Effector memory CD8-positive, alpha-beta T cell (primary cell): ENCODE measurements at places on chromosomes 4 and X.

GRCh38 chrX:24672701-24673190, 21.0 kb upstream of the POLA1 start:
- DNase-seq: no peak

GRCh38 chr4:84971319-84971932, 4.9 kb upstream of the WDFY3 start:
- DNase-seq: no peak

DNA sequence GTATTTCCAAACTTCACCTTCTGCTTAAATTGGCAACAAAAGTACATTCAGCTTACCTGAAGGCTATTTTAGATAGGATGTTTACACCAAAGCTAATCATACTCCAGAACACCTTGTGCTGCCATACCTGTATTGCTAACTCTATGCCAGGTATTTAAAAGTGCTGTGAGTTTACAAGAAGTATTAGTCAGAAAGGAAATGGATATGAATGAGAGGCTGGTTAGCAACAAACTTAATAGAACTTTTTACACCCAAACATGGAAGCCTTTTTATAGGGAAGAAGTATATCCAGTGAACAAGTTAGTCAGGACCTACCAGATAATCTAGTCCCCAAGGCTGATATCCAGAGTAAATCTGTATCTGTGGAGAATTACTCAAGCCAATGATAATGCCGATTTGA, 131.2 kb upstream of the SPRY1 start:
- no peak for DNase-seq

GRCh38 chrX:115693476-115693875, 132.5 kb downstream of the PLS3 start:
- DNase-seq: no peak

DNA sequence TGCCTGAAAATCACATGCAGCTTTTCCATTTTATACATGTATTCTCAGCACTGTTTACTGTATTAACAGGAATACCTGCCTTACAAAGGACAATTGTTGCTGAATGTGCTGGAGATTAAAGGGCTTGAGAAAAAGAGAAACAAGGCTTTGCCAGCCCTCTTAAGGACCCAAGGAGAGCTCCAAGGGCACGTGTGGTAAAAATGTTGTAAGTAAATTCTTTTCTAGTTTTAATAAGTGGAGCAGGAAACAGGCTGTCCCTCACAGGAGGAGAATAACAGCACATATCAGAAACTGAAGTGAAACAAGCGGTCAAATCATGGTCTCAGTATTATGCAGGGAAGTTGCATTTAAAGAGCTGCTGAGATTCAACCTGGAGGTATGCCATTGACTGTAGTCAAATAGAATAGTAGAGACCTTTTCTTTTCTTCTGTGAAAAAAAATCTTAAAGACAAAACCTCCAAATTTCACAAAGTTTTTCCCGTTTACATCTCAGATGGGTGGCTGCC, 18.5 kb downstream of the IGFBP7 start:
- DNase-seq: no peak

DNA sequence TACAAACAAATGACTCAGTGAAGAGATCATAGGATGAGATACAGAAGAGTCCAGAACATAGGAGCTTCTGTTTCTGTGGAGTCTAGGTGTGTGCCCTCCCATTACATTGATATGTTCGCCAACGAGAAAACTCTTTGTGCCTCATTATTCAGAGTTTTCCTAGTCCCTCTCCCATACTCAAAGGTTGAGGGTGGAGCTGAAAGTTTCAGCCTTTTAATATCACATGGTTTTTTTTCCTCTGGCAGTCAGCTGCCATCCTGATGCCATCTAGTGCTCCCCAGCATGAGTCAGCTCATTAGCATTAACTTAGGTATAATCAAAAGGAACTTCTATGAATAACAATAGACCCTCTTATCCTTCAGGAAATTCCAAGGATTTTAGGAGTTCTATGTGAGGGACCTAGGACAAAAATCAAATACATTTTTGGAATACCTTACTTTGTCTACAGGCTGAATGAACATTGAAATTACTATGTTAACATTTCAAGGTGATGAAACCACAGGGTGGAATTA, 559.6 kb upstream of the AMOT start:
- no peak for DNase-seq

DNA sequence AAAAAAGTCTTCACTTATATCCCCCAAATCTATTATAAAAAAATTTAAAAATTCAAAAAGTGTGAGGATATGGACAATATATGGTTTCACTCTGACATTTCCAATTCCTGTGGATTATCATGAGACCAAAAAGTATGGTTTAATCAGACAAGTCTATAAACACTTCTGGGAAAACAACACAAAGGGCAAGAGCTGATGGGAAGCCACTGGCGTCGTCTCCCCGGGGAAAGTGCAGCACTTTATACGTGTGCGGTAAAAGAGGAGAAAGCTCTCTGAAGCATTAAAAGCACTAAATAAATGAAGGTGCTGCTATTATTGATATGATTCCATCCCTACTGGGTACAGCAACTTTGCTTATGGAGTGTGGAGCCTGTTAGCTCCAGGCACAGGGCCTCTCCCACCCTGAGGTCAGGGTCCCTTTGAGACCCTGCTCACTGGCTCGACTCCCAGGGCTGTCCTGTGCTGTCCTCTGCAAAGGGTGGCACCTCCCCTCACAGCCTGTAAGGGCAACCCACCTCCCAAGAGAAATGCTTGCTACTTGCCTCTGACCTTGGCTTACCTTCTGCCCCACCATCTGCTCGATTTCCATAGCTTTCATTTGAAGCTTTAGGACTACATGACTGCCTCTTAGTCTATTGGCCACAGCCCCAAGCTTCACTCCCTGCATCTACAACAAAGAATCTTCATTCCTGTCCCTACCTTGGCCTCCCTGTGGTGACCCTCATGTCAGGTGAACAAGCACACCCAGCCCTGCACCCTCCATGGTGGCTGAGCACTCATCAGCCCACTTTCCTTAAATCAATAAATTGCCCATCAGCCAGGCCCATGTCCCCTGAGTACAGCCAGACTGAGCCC, 248.6 kb downstream of the HNRNPD start:
- DNase-seq: no peak

DNA sequence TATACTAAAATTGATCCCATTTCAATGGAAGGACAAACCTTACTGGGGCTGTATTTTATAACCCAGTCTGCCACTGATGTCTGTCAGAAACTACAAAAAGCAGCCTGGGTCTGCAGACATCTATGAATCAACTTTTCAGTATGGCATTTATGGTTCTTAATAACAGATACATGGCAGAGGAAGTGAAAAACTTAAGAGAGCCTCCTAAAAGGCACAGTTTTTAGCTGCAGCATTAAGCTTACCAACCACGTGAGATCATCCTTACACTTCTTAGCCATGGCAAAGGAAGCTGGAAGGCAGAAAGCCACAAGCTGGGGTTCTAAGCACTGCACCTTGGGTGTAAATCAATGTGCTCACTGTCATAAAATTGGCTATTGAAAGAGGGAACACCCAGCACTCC, 16.6 kb upstream of the UGT2B17 start:
- no peak for DNase-seq
